Activated naive CD8-positive, alpha-beta T cell treated with anti-CD3 and anti-CD28 coated beads, Interleukin-2, amount 10 ng/mL, durations not matched to agents 7 days and 5 days (primary cell): ENCODE measurements at places on chromosomes 11 and 22.

DNA sequence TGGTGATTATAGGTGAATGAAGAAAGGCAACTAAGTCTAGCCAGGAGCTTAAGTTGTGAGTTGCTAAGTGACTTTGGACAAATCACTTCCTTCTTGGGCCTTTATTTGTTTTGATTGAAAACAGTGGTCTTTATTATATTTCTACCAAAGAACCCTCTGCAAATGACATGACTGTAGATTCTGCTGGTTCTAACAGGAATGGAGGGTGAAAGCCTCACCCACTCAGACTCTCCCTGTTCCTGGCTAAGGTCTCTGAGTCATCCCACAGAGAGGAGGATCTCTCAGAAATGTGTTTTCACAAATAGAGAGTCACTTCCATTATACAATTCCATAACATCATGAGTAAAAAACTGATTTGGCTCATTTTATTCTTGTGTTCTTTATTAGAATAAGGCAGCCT is 583.9 kb upstream of the LRRC4C start:
- DNase-seq: no peak

GRCh38 chr22:43883012-43883661 is 8.7 kb downstream of the PNPLA5 start:
- DNase-seq: no peak

- no peak for DNase-seq
Measured at GRCh38 chr11:8277691-8278090, 14.0 kb upstream of the LMO1 start.

DNA sequence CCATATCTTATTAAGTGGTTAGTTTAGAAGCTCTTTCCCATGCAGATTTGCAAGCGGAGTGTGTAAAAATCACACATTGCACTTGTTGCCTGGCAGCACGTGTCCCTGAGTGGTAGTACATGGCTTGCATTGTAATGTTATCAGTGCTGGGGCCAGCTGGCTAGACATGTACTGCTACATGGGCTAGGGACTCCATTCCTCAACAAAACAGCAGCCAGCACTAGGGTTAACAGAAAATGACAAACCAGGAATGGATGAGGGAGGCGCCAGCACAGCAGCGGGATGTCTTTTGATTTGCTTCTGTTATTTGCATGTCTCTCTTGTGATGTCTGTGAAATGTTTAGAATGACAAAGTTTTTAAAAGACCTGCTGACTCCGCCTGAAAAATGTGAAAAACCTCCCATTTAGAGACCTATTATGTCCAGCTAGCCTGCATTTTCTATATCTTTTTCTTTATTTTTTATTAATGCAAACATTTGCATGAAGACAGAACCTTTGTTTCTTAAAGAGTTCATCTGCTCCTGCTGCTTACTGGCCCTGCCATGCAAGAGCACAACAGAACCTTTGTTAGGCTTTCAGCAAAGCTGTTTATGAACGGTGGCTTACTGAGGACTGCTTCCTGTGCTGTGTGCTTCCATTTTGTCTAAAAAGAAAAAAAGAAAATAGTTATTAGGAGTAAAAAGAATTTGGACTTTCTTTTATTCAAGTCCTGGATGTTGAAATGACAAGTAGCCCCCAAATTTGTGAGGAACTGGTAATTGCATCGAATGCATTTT is 40.7 kb downstream of the CSTPP1 start:
- DNase-seq: no peak

DNA sequence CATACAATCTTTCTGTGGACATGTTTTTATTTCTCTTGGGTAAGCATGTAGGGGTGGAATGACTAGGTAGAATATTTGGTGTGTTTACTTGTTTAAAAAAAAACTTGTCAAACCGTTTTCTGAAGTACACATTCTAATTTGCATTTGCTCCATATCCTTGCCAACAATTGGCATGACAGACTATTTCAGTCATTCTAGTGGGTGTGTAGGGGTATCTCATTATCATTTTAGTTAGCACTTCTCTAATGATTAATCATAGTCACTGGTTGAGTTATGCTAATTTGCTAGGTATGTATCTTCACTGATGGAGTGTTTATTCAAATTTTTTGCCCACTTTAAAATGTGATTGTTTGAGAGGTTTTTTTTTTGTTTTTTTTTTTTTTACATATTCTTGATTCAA is 64.3 kb downstream of the C11orf65 start:
- DNase-seq: no peak

GRCh38 chr22:44192098-44192815 is 11.5 kb downstream of the PARVG start:
- peak; percentile 70 for DNase-seq

- DNase-seq: no peak
Measured at GRCh38 chr11:10307022-10307399, 2.1 kb downstream of the ADM start.

DNA sequence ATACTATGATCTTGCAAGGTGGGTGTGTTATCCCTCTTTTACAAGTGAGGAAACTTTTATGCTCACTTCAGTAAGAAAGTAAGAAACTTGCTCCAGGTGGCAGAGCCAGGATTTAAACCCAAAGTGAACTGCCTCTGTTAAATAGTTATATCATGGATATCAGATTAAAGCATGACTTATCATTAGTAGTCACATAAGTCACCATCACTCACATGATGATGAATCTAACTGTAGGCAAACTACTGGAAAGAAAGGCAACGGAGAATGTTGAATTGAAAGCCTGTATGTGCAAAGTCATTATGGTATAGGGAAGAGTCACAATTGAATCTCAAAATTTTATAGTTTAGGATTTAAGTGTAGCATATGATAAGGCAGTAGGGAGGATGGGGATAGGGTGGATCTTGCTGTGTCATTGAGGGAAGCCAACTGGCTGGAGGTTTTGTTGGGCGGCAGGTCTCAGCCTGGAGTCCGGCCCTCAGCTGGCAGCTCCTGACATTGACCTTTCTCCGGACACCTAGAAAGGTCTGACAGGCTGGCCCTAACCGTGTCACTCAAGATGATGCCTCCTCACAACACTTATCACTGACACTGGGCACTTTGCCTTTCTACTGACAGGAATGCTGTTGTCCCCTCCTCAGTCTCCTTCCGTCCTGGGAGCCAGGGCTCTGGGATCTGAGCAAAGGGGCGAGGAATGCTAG is 98.3 kb downstream of the EMSY start:
- no peak for DNase-seq

GRCh38 chr11:36693139-36693843 is 95.3 kb upstream of the RAG2 start:
- no peak for DNase-seq

GRCh38 chr11:69114362-69114761 is 41.4 kb upstream of the SMIM38 start:
- DNase-seq: no peak

DNA sequence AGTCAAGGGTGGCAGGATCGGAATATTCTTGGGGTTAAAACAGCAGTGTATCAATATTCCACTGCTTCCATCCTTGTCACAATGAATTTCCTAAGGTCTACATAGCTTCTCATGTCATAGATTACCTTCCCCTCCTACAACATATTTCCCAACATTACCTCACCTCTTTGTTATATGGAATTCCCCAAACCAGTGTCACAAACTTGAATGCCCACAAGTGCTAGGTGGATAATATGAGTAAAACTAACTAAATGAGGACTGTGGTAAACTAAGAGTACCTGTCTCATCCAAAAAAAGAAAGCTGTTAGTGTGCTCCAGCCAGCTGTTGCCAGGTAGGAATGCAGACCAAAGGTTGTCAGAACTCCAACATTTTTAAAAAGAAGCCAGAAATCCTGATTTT is 17.0 kb upstream of the NUCB2 start:
- no peak for DNase-seq

- no peak for DNase-seq
Measured at GRCh38 chr11:35662061-35662648, 420 bp upstream of the TRIM44 start.

DNA sequence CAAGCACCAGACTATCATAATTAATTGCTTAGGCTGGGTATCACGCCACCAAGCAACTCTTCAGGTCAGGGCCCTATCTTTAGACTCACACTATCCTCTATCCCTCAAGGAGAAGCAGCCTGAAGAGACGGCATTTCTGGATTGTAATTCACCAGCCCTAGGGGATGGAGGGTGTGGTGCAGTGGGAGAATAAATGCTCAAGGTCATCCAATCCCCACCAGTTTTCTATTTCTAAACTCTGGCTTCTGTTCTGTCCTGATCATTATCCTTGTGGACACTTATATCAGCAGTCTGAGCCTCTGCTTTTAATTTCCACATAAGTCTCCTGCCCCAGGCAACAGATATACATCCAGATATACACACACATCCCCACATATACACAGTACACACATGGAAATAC is 13.1 kb upstream of the SIK2 start:
- DNase-seq: no peak

DNA sequence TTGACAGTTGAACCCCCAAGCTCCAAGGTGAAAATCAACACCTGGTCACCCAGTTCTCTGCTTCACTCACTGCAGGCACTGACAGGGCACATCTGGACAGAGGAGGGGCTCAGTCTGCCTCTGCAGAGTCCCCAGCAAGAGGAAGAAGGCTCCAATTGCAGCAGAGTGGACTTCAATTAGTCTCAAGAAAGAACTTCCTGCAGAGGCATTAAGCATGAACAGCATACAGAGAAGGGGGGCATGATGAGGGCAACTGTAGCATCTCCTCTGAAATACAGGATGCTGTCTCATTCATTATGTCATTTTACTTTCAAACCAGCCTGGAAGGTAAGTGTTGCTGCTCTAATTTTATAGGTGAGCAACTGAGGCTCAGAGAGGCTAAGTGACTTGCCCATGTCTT is 11.1 kb downstream of the GDPD5 start:
- no peak for DNase-seq

DNA sequence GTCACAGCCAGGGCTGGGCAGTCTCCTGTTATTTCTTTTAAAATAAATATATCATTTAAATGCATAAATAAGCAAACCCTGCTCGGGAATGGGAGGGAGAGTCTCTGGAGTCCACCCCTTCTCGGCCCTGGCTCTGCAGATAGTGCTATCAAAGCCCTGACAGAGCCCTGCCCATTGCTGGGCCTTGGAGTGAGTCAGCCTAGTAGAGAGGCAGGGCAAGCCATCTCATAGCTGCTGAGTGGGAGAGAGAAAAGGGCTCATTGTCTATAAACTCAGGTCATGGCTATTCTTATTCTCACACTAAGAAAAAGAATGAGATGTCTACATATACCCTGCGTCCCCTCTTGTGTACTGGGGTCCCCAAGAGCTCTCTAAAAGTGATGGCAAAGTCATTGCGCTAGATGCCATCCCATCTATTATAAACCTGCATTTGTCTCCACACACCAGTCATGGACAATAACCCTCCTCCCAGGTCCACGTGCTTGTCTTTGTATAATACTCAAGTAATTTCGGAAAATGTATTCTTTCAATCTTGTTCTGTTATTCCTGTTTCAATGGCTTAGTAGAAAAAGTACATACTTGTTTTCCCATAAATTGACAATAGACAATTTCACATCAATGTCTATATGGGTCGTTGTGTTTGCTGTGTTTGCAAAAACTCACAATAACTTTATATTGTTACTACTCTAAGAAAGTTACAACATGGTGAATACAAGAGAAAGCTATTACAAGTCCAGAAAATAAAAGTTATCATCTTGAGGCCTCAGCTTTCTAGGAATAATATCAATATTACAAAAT is 13.4 kb downstream of the OR51B4 start:
- no peak for DNase-seq

DNA sequence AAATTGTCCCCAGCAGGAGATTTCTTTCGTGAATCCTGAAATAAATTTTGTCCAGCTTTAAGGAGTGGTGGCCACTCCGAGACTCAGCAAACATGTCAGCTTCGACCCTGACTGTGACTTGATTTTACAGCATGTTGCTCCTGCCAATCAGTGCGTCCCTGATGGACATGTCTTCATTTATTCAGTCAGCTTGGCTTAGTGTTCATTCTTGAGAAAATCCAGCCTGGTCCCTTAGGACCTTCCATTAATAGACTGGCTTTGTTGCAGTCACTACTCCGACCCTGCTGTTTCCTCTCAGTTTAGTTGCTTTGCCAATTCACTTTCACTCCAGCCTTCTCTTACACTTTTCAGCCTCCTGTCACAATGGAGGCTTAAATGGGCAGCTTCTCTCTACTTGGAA is 30.5 kb downstream of the TMPRSS5 start:
- DNase-seq: no peak

- peak; percentile 55 for DNase-seq
Measured at GRCh38 chr11:35618497-35619115, 346 bp downstream of the FJX1 start.

GRCh38 chr11:66694056-66694410 is 16.3 kb upstream of the RBM4B start:
- DNase-seq: no peak

DNA sequence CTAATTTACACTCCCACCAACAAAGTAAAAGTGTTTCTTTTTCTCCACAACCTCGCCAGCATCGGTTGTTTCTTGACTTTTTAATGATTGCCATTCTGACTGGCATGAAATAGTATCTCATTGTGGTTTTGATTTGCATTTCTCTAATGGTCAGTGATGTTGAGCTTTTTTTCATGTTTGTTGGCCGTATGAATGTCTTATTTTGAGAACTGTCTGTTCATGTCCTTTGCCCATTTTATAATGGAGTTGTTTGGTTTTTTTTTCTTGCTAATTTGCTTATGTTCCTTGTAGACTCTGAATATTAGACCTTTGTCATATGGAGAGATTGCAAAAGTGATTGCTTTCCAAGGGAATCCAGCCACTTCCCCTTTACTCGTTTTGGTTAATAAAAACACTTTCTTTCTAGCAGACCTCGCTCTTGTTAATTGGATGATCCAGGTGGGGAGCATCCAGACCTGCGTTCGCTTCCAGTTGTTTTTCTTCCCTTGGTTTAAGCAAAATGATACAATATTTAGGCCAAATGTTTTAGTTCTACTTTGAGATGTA is 17.1 kb upstream of the APOL4 start:
- DNase-seq: no peak

- DNase-seq: no peak
Measured at GRCh38 chr11:98701541-98701940, 319.2 kb upstream of the CNTN5 start.

DNA sequence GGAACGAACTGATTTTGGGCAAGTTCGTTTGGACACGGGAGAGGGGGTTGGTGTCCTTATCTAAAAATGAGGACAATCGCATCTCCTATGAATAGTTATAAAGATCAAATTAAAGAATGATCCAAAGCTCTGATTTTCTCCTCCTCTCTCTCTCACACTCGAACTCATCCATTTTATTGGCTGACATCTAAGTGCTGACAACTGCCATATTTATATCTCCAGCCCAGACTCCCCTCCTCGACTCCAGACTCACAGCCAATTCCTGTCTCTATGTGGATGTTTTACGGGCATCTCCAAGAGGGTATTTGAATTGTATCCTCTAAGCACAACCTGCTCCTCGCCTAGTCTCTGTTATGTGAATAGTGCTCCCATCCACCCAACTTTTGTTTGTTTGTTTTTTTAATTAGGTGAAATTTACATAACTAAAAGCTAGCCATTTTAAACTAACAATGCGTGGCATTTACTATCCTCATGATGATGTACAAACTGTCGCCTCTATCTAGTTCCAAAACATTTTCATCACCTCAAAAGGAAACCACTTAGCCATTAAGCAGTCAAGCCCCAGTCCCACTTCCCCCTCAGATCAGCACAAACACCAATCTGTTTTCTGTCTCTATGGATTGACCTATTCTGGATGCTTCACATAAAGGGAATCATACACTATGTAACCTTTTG is 4.0 kb downstream of the SYN3 start:
- DNase-seq: no peak

- no peak for DNase-seq
Measured at GRCh38 chr11:106482917-106483785, 405.7 kb downstream of the AASDHPPT start.

- DNase-seq: no peak
Measured at GRCh38 chr11:102116453-102117205, 6.4 kb downstream of the YAP1 start.
